PC-9 (cell line): ENCODE measurements at places on chromosomes 3 and 15. TPM values are rescaled to one million over a fixed set of nuclear protein-coding genes. Genes with fewer than 3 reads are reported as not detected.

- no peak for DNase-seq
- H3K27me3 ChIP-seq, result no peaks in the 10 kb centered on the region
- no peaks in the 10 kb centered on the region for H3K36me3 ChIP-seq
- no peak overlapping the region for H3K27ac ChIP-seq
- no peak overlapping the region for H3K4me3 ChIP-seq
Measured at GRCh38 chr3:112350018-112350810, 17.3 kb downstream of the CD200 start.

- DNase-seq, result no peak
- no peak overlapping the region for H3K4me3 ChIP-seq
Measured at GRCh38 chr3:155603302-155603701, 141.6 kb downstream of the PLCH1 start.

- no peaks in the 10 kb centered on the region for H3K27me3 ChIP-seq
- no peak overlapping the region for H3K27ac ChIP-seq
- no peak overlapping the region for H3K4me3 ChIP-seq
- H3K36me3 ChIP-seq, result no peaks in the 10 kb centered on the region
- no peak for DNase-seq
Measured at GRCh38 chr3:190099099-190099498, 21.6 kb downstream of the P3H2 start.

GRCh38 chr3:79954756-79955155 is 187.0 kb upstream of the ROBO1 start:
- H3K4me1 ChIP-seq, result no peaks in the 10 kb centered on the region
- no peak overlapping the region for H3K4me3 ChIP-seq
- H3K36me3 ChIP-seq, result no peaks in the 10 kb centered on the region
- no peak for DNase-seq
- no peak overlapping the region for H3K27ac ChIP-seq
- no peaks in the 10 kb centered on the region for H3K27me3 ChIP-seq

Gene PCSK6
- 26.3 and 27.2 TPM in 2 replicates for total RNA-seq

Gene ST3GAL6
- total RNA-seq, result 5.4 and 6.6 TPM in 2 replicates

Gene NR1I2
- not detected in 2 replicates for total RNA-seq

Gene FOXB1
- total RNA-seq, result 2.2 and 2.7 TPM in 2 replicates

Gene KIF9
- 18.4 and 21.4 TPM in 2 replicates for total RNA-seq

DNA sequence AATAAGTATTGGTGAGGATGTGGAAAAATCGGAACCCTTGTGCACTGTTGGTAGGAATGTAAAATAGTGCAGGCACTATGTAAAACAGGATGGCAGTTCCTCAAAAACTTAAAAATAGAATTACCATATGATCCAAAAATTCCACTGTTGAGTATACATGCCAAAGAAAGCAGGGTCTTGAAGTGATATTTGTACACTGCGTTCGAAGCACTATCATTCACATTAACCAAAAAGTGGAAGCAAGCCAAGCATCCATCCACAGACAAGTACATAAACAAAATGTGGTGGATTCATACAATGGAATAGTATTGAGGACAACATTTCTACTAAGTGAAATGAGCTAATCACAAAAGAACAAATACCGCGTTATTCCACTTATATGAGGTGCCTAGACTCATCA is 200.7 kb downstream of the TJP1 start:
- H3K36me3 ChIP-seq, result no peaks in the 10 kb centered on the region
- H3K4me3 ChIP-seq, result no peak overlapping the region
- H3K27me3 ChIP-seq, result peaks cover 50% of the 10 kb centered on the region
- no peak overlapping the region for H3K27ac ChIP-seq
- H3K4me1 ChIP-seq, result no peaks in the 10 kb centered on the region
- DNase-seq, result no peak

Gene GPR62
- total RNA-seq, result not detected in 2 replicates

DNA sequence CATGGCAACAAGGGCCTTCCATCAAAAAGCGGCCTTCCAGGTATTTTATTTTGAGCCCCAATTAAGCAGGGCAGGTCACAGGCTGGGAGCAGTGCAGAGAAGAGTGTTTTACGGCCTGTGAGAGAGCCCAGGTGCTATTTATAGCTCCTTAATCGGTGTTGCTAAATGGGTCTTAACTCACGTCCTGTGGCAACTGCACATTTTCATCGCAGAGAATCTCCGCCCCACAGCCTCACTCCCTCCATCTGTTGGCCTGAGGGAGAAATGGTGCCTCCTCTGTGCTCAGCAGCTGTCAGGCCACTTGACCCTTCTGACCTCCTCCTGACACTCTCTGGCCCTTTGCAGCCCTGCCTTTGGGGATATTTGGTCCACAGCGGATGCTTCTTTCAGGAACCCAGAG is 58.6 kb downstream of the SPSB4 start:
- H3K4me3 ChIP-seq, result no peak overlapping the region
- no peaks in the 10 kb centered on the region for H3K36me3 ChIP-seq
- no peak for DNase-seq
- no peak overlapping the region for H3K27ac ChIP-seq

Gene QTRT2
- total RNA-seq, result 30.4 and 33.4 TPM in 2 replicates

DNA sequence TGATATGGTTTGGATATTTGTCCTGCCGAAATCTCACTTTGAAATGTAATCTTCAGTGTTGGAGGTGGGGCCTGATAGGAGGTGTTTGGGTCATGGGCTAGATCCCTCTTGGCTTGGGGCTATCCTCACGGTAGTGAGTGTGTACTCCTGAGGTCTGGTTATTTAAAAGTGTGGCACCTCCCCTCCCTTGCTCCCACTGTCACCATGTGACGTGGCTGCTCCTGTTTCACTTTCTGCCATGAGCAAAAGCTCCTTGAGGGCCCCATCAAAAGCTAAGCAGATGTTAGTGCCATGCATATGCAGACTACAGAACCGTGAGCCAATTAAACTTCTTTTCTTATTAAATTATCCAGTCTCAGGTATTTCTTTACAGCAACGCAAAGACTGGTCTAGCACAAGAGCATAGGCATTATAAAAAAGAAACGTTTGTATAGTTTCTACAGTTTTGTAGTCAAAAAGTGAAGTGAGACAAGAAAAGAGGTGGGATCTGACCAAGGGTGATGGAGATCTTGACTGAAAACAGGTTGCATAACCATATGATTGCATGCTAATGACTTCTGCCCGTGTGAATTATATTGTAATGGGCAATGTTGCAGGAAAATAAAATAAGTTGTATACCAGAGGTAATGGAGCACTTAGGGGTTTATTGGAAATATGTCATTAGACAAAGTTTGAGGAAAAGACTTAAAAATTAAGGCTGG is 28.5 kb upstream of the CLASP2 start:
- H3K4me1 ChIP-seq, result no peaks in the 10 kb centered on the region
- H3K27ac ChIP-seq, result no peak overlapping the region
- H3K4me3 ChIP-seq, result no peak overlapping the region
- no peaks in the 10 kb centered on the region for H3K27me3 ChIP-seq
- DNase-seq, result no peak

DNA sequence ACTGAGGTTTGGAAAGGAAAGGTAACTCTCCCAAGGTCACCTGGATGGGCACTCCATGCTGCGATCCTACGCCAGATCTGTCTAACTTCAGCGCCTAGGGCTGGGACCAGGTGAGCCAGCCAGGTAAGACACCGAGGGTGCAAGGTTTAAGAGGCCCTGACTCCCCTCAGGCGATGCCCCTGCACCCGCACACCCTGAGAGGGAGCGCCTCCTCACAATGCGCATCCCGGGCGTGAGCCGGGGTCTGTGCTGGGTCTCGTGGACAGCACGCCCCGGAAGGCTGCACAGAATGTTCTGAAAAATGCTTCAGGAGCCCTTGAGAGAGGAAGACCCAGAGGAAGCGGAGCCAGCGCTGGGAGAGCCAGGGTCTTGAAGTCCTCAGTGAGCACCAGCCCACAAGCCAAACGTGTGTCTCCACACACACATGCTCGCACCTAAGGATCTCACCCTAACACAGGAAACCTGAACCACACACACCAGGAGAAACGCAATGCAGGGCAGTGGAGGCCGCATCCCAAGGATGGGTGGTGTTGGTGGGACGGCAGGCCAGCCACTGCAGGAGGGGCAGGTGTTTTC is 142.0 kb downstream of the ADAMTS17 start:
- no peaks in the 10 kb centered on the region for H3K27me3 ChIP-seq
- H3K36me3 ChIP-seq, result no peaks in the 10 kb centered on the region
- no peak for DNase-seq
- H3K4me1 ChIP-seq, result no peaks in the 10 kb centered on the region

GRCh38 chr3:4043867-4044575 is 244.8 kb downstream of the LRRN1 start:
- H3K36me3 ChIP-seq, result no peaks in the 10 kb centered on the region
- no peak for DNase-seq
- no peaks in the 10 kb centered on the region for H3K27me3 ChIP-seq
- H3K27ac ChIP-seq, result no peak overlapping the region
- H3K4me1 ChIP-seq, result no peaks in the 10 kb centered on the region
- no peak overlapping the region for H3K4me3 ChIP-seq

DNA sequence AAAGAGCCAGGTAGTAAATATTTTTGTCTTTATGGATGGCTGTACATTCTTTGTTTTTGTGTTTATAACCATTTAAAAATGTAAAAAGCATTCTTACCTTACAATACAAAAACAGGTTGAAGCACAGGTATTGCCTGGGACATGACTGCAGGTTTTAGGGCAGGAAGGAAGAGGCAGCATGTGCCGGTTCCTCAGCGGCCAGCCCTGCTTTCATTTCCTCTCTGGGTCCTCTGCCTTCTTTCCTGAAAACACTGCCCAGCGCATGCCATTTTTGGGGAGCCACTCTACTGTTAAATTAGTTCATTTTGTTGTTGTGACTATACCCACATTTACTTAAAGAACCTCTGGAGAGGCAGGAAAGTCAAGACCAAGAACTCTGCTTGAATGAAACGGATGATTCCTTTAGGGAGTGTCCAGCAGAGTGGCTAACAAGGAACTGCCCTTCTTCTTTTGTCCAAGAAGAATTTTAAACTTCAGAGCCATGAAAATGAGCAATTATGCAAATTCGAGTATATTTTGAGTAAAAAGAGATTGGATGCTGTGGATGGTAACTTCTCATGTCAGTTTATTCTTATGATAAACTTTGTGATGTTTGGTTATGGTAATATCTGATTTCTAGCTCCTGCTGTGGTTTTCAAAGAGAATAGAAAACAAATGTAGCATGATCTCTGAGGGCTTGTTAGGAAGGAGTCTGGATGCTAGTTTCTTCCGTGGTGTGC is 52.7 kb downstream of the SACM1L start:
- H3K4me1 ChIP-seq, result no peaks in the 10 kb centered on the region
- H3K4me3 ChIP-seq, result no peak overlapping the region
- H3K27me3 ChIP-seq, result no peaks in the 10 kb centered on the region
- DNase-seq, result no peak
- H3K27ac ChIP-seq, result no peak overlapping the region

Gene CACNA2D3
- 0.18 and 0.59 TPM in 2 replicates for total RNA-seq

DNA sequence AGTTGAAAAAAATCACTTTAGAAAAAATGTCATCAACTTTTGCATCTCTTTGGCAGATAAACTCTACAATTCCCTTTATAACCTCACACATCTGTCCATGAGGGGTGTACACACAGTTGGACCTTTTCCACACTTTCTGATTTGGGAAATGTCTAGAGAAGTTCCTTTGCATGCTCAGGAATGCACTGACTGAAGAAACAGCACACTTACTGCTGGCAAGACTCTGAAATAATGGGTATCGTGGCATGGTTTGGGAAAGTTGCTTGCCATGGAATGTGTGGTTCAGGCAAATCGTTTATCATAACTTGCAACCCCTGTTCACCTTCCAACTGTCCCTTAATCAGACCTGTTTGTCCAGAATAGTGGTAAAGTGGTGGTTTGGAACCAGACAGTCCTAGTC is 135.3 kb upstream of the TGFBR2 start:
- H3K4me3 ChIP-seq, result no peak overlapping the region
- no peaks in the 10 kb centered on the region for H3K36me3 ChIP-seq
- H3K27me3 ChIP-seq, result no peaks in the 10 kb centered on the region
- H3K27ac ChIP-seq, result no peak overlapping the region

Gene PAQR5
- 4.9 and 5.1 TPM in 2 replicates for total RNA-seq

GRCh38 chr15:27702581-27702980 is 396.5 kb downstream of the OCA2 start:
- H3K4me3 ChIP-seq, result no peak overlapping the region
- no peaks in the 10 kb centered on the region for H3K27me3 ChIP-seq
- H3K4me1 ChIP-seq, result no peaks in the 10 kb centered on the region
- H3K27ac ChIP-seq, result no peak overlapping the region
- no peaks in the 10 kb centered on the region for H3K36me3 ChIP-seq
- DNase-seq, result no peak

GRCh38 chr3:133038731-133039375 is 662 bp downstream of the TMEM108 start:
- peaks cover 50% of the 10 kb centered on the region for H3K27me3 ChIP-seq
- no peak overlapping the region for H3K4me3 ChIP-seq
- H3K4me1 ChIP-seq, result no peaks in the 10 kb centered on the region
- H3K27ac ChIP-seq, result no peak overlapping the region
- no peaks in the 10 kb centered on the region for H3K36me3 ChIP-seq

Gene MFAP1
- 22.3 and 26.3 TPM in 2 replicates for total RNA-seq

Gene GPR160
- 11.1 and 12.6 TPM in 2 replicates for total RNA-seq

- H3K4me3 ChIP-seq, result no peak overlapping the region
- peak; percentile 51 for DNase-seq
- no peaks in the 10 kb centered on the region for H3K27me3 ChIP-seq
Measured at GRCh38 chr15:89551550-89551949, 23.7 kb upstream of the TICRR start.

GRCh38 chr3:128794067-128794768 is 68.2 kb downstream of the RAB7A start:
- no peak for DNase-seq
- H3K27me3 ChIP-seq, result no peaks in the 10 kb centered on the region
- peak overlapping the region; percentile 41 for H3K27ac ChIP-seq
- H3K4me3 ChIP-seq, result no peak overlapping the region
- peaks cover 16% of the 10 kb centered on the region for H3K36me3 ChIP-seq
- 0 out of 2 replicates have a peak, but pooled peaks cover 7% of the 10 kb centered on the region for H3K4me1 ChIP-seq

Gene PRR20G
- total RNA-seq, result not detected in 2 replicates

DNA sequence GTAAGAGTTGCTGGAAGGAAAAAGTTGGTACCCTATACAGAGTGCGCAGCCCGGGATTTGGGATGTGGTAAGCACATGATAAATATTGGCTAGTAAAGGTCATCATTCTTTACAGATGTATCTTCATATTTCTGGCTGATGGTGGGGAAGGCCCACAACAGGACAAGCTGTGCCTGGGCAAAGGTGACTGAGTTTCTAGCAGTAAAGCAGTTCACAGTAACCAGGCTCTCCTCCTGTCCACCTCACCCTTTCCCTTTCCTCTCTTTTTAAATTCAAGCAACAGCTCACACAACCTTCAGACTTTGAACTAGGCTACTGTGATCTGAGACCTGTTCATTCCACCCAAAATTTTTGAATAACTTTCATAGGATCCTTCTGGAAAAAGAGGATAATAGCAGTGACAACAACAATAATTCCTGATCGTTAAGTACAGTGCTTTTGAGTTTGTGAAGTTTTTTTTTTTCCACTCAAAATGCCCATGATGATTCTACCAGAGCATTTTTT is 145.9 kb upstream of the TBL1XR1 start:
- H3K27ac ChIP-seq, result no peak overlapping the region
- H3K27me3 ChIP-seq, result no peaks in the 10 kb centered on the region
- H3K36me3 ChIP-seq, result no peaks in the 10 kb centered on the region

DNA sequence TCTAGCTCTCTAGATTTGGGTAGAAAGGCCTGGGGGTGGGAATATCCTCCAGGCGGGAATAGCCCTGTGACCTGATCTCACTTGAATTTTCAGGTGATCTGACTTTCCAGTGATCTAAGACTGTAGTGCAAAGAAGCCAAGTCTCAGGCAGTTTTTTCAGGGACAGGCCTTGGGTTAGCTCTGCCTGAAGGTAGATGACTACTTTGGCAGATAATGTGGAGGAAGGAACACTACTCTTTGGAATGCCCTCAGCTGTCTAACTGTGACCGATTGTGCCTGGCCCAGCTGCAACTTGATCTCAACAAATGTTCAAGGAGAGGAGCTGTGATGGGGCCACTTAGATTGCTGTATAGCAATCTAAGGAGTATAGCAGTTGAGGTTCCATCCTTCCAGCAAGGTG is 193.7 kb downstream of the TCF12 start:
- H3K4me3 ChIP-seq, result no peak overlapping the region
- no peaks in the 10 kb centered on the region for H3K4me1 ChIP-seq
- DNase-seq, result no peak
- no peak overlapping the region for H3K27ac ChIP-seq
- no peaks in the 10 kb centered on the region for H3K36me3 ChIP-seq

Gene PLAAT1
- not detected in 2 replicates for total RNA-seq

Gene ZDHHC19
- not detected in 2 replicates for total RNA-seq
